ENCODE measurements at places on chromosomes 12 and 14.

GRCh38 chr12:55720071-55720564 lies at the start of gene RDH5:
TSS of gene RDH5 (plus strand) at chr12:55720393. CDS start at chr12:55721185, 792 bp downstream.
- no peak for DNase-seq

DNA sequence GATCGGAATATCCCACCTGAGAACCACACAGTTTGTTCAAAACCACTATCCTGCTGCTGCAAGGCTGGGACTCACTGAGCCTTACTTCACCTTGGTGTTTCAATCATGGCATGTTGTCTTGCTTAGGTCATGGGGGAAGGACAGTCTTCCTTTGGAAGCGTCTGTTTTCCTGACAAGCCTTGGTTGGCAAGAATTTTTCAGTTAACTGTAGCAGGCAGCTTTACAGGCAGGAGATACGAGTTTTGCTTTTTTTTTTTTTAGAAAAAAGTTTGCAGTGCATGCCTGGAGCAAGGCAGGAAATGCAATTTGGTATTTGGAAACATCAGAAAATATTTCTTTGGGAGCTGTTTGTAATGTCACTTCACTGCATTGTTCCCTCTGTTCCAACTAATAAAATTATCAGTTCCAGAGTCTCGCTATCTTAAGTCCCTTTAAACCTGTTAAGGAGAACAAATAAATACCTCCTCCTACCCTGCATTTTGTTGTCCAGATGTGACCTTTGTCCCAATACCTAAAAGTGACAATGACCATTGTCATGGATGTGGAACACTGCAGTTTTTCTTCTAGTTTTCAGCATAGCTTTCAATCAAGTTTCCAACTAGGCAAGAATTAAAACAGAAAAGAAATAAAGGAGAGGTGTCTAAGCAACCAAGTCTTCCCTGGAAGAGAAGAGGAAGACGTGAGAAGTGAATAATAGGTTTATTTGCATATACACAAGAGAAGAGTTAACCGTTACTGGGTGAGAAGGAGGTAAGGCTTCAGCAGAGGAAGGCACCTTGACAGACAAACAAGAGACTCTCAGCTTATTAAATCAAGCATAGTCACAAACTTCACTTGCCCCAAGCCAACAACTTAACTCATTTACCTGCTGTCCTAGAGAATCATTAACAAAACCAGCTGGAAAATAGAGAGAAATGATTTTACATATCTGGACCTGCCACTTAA lies 71.4 kb upstream of the ACTN1 start:
- no peak for DNase-seq

GRCh38 chr12:55845785-55846496 lies 3.2 kb upstream of the MMP19 start:
- no peak for DNase-seq

DNA sequence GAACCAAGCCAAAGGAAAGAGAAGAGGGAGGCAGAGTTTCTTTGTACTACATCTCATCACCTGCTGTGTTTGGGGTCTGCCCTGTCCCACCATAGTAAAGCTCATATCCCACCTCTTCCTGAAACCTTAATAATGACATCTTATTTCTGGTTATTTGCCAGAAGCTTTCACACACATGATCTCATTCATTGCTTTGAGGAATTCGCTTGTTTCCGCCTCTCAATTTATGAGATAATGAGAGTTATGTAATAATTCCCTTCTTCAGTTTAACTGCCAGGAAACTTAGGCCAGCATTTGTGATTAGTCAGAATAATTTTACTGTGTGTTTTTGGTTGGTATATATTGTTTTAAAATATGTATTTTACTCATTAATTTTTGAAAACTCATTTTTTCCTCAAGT lies 205.2 kb downstream of the CACNA1C start:
- no peak for DNase-seq

DNA sequence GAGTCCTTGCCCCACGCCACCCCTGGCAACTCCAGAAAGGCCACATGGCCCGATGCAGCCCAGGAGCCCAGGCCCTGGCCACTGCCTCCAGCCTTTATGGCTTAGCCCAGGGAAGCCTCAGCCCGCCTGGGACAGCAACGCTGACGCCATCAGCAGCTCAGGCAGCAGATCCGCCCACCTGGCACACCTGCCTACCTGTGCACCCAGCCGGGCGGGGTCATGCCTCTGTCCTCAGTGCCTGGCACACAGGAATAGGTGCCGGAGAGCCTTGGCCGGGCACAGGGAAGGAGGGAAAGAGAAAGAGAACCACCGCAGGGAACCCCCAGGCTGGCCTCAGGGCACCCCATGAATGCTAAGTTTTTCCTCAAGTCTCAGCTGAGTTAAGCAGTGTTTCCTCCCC lies 21.1 kb downstream of the BEGAIN start:
- no peak for DNase-seq

DNA sequence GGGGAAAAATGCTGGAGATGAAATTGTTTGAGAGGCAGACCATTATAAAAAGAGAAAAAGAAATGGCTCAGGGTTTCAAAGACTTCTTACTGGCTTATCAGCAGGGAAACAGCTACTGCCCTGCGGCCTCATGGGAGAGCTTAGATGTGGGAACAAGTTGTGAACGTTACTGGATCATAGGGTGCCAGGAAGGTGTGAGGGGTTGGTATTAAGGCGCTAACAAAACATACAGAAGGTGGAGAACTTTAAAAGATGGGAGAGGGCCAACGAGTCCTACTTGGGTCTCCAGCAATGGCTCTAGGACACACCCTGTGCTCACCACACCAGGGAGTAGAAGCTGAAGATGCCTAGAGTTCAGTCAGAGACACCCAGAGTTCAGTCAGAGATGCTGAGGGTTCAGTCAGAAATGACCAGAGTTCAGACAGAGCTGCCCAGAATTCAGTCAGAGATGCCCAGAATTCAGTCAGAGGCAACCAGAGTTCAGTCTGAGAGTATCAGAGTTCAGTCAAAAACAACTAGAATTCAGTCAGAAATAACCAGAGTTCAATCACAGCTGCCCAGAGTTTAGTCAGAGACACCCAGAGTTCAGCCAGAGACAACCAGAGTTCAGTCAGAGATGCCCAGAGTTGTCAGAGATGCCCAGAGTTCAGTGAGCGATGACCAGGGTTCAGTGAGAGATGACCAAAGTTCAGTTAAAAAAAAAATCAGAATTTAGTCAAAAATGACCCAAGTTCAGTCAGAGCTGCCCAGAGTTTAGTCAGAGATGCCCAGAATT lies 1103.6 kb downstream of the BCL11B start:
- no peak for DNase-seq
